Stimulated activated CD4-positive, alpha-beta T cell treated with anti-CD3 and anti-CD28 coated beads, Interleukin-2, amount 100 ng/mL, for 24 hours (primary cell): ENCODE measurements at places on chromosomes 1 and 21.
A peak's percentile ranks its signal among the peaks of the same experiment; 100 is the strongest.

- no peak for DNase-seq
These were observed 186.4 kb downstream of the AKT3 start for GRCh38 chr1:243663651-243664050.

DNA sequence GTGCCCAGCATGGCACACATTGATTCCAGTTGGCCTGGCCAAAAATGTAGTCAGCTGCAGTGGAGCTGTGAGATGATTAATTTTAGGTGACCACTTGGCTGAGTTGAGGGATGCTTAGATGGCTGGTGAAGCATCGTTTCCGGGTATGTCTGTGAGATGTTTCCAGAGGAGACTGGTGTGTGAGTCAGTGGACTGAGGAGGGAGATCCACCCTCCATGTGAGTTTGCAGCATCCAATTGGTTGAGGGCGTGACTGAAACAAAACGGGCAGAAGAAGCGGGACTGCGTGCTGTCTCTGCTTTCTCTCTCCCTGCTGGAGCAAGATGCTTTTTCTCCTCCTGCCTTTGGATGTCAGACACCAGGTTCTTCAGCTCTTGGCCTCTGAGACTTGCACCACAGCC lies 68.2 kb upstream of the DSCAM start:
- no peak for DNase-seq

DNA sequence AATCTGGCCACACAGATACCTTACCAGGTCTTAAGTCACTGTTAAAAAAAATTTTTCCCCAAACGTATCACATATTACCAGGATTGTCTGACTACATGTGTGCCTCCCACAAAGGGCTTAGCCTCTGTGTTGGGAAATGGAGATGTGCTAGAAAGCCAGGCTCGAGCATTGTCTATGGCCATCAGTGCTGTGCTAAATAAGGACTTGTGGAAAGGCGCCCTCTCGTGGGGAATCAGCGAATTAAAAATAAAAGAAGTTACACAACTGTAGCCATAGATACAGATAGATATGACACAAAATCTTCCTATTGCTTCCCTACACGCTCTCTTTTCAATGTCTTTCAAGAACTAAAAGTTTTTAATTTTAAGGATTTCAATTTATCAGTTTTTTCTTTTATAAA lies 47.5 kb upstream of the CRNN start:
- DNase-seq = peak; percentile 65

GRCh38 chr1:43171312-43171875 lies 696 bp downstream of the EBNA1BP2 start:
- peak; percentile 21 for DNase-seq

- no peak for DNase-seq
These were observed 145.7 kb upstream of the PRMT6 start for GRCh38 chr1:106910798-106911197.

GRCh38 chr1:108848806-108849205 lies 8.1 kb downstream of the AKNAD1 start:
- no peak for DNase-seq

- no peak for DNase-seq
These were observed 14.4 kb downstream of the SLC5A9 start for GRCh38 chr1:48236716-48237470.

GRCh38 chr1:110190282-110190929 lies 19.7 kb upstream of the KCNC4 start:
- no peak for DNase-seq

DNA sequence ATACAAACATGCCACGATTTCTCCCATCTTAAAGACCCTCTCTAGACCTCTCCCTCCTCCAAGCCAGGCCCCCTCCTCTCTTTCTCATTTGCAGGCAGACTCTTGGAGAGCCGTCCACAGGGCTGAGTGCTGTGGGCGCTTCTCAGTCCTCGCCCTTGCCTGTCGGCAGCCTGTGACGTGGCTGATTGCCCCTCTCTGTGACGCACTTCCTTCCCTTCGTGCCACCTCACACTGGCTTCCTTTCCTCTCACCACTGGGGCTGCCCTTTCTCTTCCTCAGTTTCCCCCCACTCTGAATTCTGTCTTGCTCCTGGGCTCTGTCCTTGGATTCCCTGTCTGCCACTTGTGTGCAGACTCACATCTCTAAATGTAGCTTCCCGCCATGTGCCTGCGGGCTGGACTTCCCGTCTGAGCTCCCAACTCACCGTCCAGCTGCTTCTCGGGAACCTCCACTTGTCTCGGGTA lies 227.2 kb downstream of the CAMTA1 start:
- DNase-seq = no peak

DNA sequence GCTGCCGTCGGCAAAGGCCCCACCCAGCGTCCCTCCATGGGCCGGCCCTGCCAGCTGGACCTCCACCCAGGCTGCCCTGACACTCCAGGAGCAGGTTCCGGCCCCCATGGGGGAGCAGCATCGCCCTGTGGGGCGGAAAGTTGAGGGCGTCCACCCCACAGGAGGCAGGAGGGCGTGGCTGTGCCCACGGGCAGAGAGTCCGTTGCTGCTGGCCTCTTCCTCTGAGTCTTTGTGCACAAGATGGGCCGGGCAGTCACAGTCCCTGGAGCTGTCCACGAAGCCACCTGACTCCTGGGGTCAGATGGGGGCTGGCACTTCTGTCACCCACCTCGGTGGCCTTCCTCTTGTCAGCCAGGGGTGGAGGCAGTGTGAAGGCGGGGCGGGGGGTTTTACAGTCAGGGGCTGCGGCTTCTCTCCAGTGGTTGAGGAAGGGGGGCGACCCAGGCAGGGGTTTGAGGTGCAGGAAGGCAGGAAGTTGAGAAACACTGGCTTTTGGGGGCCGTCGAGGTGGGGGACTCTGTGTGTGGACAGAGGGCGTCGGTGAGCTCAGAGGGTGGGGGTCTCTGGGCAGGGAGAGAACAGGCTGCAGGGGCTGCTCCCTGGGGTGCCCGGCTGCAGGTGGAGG lies 67.2 kb upstream of the TTC34 start:
- DNase-seq = no peak

GRCh38 chr21:37263827-37264600 lies 3.1 kb downstream of the VPS26C start:
- DNase-seq = no peak

- DNase-seq = no peak
These were observed 91.9 kb downstream of the PCBP3 start for GRCh38 chr21:45735259-45736000.

DNA sequence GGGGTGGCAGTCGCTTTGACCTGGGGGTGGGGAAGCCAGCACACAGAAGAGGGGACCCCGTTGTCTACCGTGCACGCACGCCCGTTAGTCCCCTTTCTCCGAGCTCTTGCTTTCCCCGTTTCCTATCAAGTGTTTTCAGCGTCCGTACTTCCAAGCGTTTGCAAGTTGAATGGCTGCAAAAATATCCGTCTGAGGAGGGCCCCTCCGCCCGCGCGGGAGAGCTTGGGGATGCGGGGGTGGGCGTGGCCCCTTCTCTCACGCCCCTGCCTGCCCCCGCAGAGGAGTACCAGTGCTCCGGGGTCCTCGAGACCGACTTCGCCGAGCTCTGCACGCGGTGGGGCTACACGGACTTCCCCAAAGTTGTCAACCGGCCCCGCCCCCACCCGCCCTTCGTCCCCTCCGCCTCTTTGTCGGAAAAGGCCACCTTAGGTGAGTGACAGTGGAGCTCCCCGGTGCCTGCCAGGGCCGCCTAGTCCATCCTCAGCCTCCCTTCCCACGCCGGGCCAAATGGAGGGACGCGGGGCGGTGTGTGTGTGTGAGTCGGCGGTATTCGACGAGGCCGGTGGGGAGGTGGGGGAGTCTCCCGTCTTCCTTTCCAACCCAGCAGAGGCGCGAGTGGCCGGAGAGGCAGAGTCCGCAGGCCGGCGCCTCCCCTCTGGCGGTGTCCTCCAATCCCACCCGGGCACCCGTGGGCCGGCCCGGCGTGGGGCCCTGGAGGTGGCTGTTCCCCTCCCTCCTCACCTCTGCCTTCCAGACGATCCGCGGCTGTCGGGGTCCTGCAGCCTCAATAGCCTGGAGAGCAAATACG lies 3.4 kb downstream of the LRRC71 start:
- no peak for DNase-seq

DNA sequence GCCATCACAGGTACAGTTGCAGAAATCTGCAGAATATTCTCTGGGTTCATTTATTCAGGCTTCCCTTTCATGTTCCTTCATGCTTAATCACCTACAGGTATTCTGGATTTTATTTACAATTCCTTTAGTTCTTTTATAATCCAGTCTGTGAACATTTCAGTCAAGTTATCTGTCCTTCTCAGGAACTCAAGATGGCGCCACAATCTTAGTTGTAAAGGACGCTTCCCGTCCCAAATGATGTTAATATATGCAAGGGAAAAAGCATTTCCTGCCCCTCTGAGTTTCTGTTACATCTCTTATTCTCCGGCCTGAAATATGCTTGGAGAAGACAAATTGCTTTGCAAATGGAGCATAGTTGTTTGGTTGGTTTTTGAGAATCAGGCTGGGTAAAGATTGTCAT lies 19.3 kb downstream of the F3 start:
- no peak for DNase-seq

- no peak for DNase-seq
These were observed 57.2 kb downstream of the TNN start for GRCh38 chr1:175124861-175125260.

GRCh38 chr1:119773711-119774241 lies 5.1 kb upstream of the HMGCS2 start:
- DNase-seq = no peak

DNA sequence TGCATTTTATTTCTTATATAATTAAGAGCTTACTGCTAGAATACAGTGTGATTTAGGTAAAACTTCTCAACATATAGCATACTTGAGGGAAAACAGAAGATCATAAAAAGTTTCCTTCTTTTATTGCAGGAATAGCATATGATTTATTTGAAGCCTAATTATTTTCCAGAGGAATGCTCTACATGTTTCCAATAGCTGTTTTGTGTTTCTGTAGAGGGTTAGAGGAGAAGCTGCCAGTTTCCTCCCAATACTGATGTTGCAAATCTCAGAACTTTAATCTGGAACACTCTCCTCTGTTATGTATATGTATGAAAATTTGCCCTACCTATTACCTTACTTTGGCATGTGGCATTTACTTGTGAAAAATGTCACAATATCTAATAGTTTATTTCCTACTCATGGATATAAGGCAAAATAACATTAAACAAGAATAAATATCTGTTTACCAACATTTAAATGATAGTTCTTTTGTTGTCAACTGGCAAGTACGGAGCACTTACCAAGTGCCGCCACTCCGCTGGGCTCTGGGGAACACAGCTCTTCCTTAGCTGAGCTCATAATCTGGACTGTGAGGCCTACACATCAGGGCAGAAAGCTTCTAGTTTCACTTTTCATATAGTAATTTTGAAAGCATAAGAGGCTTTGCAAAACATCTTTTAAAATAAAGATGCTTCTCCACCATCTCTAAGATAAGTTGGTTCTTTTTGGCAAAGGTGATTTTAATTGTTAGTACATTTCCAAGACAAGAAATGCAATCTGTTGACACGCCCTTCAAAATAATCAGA lies 239.8 kb upstream of the C1orf105 start:
- DNase-seq = peak; percentile 45

DNA sequence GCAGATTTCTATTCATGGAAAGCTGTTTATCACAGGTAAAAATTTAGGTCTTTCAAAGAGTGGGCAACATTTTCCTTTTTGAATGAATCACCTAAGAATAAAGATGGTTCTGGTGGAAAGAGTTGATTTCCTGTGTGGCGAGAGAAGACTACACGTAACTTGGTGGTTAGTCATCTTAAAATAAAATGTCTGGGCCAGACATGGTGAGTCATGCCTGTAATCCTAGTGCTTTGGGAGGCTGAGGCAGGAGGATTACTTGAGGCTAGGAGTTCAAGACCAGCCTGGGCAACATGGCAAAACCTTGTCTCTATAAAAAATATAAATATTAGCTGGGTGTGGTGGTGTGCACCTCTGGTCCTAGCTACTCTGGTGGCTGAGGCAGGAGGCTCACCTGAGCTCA lies 65.7 kb downstream of the DISP1 start:
- DNase-seq = peak; percentile 20

GRCh38 chr21:45864436-45864835 lies 117.1 kb upstream of the COL6A1 start:
- DNase-seq = no peak

DNA sequence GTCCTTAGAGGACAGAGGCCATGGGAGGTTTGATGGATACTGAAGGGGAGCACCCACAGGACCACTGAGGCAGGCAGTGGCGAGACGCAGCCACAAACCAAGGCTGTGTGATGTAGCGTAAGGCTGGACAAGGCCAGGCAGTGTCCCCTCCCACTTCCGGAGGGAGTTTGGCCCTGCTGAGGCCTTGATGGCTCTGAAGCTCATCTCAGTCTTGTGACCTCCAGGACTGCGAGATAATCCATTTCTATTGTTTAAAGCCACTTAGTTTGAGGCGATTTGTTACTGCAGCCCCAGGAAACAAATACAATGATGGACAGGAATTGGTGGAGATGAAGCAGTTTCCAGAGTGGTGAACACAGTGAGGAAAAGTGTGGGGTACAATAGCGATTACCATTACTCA lies 15.3 kb downstream of the PIGP start:
- no peak for DNase-seq

DNA sequence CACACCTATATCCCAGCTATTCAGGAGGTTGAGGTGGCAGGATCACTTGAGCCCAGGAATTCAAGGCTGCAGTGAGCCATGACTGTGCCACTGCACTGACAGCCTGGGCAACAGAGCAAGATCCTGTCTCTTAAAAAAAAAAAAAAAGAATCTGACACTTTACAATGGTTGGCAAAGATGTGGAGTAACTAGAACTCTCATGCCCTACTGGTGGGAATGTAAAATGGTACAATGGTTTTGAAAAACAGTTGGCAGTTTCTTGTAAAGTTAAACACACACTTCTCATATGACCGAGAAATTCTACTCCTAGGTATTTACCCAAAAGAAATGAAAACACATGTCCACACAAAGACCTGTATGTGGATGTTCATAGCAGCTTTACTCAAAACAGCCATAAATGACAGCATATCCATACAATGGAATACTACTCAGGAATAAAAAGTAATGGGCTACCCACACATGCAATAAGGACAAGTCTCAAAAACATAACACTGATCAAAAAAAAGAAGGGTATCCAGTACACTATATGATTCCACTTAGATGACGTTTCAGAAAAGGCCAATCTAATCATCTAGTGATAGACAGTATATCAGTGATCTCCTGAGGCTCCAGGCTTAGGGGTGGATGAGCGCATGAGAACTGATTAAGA lies 58.1 kb downstream of the HLCS start:
- no peak for DNase-seq

DNA sequence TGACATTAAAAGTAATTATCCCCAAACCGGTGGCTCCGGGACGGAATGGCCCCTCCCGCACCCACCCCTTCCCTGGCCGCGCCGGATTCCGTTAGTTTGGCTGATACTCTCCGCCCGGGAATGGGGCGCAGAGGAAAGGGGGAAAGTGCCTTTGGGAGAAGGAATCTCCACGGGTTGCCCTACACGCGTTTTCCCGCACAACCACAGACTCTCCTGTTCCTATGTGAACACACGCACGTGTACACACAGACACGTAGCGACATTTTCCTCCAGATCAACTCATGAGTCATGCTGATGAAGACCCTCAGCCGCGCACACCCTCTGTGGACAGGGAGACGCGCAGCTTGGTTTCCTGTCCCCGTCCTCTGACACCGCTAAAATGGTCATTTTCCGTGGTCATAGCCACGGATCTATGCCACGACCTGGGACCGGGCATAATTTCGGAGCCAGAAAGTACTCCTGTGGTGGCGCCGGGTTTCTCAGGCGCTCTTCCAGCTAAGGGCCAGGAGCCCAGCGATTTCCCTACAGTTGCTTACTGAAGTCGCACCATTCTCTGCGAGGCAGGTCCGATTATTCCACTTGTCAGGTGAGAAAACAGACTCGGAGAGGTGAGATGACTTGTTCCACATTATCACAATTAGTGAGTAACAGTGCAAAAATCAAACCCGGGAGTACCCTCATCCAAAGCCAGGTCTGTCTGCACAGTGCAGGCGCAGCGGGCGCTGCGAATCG lies 4.0 kb upstream of the DMRTA2 start:
- no peak for DNase-seq
